ENCODE measurements at places on chromosomes 7 and 10.
A peak's percentile ranks its signal among the peaks of the same experiment; 100 is the strongest.

GRCh38 chr7:129370812-129371211 is 63.4 kb upstream of the STRIP2 start:
- no peak for DNase-seq

DNA sequence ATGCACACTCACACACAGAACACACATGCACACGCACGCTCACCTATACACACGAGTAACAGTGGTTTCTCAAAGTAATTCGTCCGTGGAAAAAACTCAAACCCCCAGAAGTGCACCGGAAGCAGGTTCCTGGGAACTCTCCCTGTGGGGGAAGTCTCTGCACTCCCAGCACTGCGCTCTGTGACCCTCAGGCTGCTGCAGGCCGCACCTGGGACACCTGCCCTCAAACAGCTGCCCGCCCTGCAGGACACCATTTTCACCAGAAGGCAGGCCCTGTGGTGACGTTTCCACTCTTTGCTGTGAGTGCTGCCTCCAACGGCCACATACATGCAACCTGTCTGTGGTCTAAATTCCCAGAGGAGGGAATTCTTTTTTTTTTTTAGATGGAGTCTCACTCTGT is 21.3 kb downstream of the YKT6 start:
- no peak for DNase-seq

DNA sequence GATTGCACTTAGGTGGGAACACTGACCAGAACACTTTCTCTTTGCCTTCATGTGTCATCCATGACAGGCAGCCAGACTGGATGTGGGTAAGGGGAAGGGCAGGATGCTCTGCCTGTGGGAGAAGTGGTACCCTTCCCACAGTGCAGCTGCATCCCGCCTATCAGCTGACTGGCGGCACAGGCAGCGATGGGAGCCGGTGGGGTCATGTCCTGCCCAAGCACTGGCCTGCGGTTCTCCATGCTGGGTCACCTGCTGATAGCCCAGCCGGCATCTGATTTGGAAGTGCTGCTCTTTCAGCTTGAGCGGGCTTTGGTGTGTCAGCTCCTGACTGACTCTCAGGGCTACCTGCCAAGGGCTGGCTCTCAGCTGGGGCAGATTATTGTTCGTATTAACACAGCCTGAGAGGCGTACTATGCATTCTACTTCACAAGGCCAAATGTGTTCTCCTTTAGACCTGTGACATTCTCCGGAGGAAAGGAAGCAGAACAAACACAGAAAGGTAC is 105.2 kb upstream of the PDLIM1 start:
- peak; percentile 35 for DNase-seq

DNA sequence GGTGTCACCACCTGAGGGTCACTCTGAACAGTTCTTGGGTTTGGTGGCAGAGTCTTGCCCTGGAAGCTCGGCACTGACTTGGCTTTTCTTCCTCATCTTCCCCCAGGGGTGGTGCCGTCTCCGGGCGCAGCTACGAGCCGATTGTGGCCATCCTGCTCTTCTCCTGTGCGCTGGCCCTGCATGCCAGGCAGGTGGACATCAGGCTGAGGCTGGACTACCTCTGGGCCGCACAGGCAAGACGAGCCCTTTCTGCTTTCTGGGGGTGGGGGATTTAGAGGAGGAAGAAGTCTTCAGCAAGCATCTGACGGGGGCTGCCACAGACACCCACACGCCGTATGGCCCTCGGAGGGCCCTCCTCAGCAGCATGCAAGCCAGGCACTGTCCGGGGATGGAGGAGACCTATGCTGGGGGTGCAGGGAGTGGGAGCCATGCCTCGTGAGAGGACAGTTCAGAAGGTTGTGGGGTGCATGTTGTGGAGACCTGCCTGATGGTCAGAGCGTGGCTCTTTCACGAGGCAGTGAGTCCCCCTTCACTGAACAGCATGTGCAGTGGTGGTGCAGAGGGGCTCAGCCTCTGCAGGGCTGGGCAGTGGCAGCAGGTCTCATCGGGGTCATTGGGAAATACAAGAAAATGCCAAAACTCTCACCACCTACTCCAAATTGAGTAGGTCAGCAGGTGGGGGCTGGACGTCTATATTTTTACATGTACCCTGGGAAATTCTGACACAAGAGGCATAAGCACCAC is 112.4 kb downstream of the ADCY1 start:
- DNase-seq: no peak

DNA sequence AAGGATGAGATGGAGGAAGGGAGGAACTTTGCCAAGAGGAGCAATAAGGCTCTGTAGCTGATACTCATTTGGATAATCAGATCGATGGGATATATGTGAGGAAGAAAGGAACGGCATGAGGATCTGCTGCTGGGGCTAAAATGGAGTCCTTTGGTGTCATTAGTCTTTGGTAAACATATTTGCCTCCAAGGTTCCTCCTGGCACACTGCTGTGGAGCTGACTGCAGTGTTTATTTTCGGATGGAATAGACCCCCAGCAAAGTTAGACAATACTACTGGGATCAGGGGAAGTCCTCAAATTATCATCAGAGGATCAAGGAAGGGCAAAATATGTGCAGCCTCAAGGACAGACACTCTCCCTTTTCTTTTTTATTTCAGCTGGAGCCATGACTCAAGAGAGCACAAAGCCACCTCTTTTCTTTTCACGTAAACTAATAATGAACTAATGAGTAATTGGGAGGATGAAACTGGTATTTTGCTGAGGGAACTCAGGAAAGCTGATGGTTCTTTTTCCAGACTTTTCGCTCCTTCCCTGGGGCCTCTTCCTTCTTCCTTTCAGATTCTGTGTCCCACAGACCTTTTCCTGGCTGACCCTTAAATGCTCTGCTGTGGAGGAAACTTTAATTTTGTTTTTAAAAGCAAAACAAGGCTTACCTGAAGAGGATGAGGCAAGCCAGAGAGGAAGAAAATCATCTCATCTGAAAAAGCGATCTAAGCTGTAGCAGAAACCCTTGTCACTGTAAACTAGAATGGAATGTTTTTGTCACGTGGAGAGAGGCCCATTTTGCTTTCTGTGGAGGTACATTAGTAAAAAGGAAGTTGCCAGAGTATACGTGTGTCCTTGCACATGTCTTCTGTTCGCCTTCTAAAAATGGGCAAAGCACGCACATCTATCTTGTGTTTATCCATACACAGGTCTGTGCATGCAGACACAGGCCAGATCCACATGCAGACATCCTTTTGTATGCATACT is 33.3 kb downstream of the LRMDA start:
- no peak for DNase-seq

GRCh38 chr7:65379318-65379717 is 5.7 kb downstream of the ZNF92 start:
- no peak for DNase-seq

GRCh38 chr10:75456122-75456521 is 24.7 kb downstream of the LRMDA start:
- no peak for DNase-seq

DNA sequence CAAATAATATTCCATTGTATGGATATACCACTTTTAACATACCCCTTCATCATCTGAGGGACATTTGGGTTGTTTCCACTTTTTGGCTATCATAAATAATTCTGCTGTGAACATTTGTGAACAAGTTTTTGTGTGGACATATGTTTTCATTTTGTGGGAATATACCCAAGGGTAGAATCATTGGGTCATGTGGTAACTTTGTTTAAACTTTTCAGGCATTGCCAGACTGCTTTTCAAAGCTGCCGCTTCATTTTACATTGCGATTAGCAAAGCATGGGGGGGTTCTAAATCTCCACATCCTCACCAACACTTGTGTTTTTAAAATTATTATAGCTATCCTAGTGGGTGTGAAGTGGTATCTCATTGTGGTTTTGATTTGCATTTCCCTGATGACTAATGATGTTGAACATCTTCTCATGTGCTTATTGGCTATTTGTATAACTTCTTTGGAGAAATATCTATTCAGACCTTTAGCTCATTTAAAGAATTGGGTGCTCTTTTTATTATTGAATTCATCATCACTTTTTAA is 8.4 kb upstream of the HHEX start:
- DNase-seq: no peak

DNA sequence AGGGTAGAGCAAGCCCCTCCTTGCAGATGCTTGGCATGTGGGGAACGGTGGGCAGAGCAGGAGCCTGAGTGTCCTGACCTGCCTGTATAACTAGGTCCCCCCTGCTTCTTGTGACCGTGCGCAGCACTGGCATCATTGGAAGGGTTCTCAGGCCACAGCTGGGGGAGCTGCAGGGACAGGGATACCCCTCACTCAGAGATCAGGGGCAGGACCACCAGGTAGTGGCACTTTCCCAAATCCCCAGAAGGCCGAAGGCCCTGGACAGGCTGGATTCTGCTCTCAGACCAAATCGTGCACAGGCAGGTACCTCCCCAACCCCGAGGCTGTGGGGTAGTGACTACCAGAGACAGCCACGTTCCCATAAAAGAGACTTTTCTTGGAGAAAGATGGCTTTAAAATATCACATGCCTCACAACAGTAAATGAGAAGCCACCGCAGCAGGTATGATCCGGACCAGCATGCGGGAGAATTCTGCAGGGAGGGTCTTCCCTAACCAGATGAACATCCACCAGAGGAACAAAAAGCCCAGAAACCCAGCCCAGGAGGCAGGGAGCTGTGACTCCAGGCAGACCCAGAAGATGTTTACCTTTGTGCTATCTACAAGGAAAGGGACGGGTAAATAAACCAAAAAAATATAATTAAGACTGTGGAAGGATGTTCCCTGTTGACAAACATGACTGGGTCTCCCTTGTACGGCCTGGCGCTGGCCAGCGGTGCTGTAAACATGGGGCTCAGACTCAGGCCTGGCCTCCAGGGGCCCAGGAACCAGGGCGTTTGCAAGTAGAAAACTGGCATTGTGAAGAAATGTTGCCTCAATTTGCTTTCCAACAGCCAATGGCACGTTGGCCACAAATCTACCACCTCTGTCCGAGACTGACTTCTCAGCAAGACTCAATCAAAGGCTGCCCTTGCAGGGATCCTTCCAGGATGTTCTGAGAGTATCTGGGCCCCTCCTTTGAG is 180.0 kb downstream of the TNS3 start:
- no peak for DNase-seq

DNA sequence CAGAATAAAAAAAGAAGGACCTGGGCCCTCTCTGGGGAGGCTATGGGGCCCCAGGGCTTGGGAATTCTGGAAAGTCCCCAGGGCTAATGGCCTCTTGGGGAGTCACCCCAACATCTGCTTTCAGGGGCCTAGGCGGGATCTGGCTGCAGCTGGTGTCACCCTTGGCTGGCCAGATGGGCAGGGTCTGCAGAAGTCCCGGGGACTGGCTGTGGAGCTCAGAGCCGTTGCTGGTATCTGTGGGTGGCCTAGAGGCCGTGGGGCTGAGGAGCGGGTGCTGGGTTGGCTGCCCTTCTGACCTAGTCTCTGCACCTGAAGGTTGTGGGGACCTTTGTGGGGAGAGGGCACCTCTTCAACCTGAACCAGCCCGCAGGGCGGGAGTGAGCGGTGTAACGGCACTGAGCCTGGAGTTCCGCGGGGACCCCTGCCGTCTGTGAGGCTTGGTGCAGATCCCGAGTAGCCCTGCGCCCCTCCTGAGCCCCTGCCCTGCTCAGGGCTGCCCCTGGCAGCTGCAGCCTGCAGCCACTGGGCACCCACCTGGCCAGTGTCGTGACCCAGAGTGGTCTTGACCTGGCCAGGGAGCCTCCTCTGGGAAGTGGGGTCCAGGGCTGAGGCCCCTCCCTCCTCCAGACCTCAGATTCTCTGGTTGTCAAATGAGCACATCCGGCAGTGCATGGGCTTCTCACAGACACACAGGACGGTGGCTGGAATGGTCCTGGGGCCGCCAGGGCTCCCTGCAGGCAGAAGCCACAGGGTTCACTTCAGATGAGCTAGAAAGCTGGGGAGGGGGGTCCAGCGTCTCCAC is 51.5 kb downstream of the UNCX start:
- DNase-seq: no peak

DNA sequence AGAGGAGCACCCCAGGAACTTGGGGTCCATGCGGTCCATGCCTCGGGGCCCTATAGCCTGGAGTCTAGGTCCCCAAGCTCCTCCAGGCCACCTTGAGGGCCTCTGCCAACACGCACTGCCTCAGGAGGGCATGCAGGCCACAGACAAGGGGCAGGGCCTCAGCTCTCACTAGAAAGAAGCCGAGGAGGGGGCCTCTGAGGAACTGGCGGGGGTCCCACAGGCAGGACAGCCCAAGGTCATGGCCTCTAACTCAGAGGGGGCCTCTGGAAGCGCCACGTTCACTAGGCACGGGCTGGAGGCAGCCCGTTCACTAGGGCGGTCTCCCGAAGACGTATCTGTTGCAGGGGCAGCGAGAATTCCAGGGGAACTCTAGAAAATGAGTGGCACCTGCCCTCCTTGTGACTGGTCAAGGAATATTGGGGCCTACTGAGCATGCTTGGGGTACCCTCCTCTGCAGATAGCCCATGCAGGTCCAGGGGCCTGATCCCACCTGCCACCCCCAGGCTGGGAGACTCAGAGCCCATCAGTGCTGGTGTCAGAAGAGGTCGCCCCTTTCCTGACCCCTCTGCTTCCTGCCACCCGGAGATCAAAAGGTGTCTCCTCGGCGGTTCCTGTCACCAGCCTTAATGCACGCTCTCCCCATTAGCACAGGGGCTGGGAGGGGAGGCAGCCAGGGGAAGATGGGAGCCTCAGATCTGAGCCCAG is 86.7 kb upstream of the RET start:
- DNase-seq: no peak

DNA sequence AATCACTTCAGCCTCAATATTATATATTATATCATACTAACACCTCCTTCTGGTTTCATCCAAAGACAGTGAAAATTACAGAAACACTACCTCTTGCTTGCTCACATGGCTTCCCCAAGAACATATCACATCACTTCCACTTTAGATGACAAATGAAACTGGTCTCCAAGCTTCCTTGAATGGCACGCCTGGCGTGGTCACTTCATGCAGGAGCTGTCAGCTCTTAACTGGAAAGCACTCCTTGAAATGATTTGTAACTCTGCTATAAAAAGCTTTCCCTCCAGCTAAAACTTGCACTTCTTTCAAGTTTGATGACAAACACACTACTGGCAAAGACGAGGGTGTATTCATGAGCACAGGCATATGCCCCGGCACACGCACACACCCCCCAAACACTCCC is 84.1 kb upstream of the INHBA start:
- peak; percentile 24 for DNase-seq

DNA sequence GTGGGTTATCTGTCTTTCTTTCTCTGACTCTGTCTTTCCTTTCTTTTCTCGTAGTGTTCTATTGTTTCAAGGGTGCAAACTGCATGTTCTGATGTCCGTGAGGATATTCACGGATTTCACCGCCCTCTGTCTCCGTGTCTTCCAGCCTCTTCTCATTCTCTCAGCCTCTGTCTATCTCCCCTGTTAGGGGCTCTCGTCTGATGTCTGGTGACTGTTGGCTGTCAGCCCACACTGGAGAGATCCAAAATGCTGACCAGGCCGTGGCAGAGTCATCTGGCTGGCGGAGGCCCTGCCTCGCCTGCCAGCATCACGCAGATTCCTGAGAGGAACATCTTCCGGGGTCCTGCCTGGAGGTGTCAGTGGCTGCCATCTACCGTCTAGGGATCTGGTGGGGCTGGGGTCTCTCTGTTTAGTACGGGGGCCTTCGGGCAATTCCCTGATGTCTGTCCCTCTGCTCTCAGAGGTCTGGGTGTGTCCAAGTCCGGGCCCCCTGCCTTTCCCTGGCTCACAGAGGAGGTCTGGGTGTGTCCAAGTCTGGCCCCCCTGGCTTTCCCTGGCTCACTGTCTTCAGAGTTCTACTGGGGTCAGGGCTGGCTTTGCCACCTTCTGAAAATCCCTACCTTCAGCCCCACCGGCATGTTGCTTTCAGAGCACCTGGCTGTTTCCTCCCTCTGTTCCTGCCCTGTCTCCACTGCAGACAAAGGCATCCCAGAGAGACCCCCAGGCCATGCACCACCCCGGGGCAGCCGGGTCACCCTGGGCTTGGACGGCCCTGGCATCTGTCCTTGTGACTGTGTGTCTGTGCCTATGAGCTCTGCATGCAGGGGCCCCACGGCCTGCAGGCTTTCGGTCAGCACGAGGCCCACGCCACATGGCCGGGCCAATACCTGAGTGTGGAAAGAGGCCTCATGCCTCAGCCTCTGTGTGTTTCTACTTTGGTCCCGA is 14.0 kb upstream of the SCART1 start:
- DNase-seq: no peak

Measured in Ammon's horn (tissue), 1 donor.